Activated T-helper 1 cell treated with Interleukin-2 at 50 U/mL for 16 hours (primary cell): ENCODE measurements at places on chromosomes 4 and X.

DNA sequence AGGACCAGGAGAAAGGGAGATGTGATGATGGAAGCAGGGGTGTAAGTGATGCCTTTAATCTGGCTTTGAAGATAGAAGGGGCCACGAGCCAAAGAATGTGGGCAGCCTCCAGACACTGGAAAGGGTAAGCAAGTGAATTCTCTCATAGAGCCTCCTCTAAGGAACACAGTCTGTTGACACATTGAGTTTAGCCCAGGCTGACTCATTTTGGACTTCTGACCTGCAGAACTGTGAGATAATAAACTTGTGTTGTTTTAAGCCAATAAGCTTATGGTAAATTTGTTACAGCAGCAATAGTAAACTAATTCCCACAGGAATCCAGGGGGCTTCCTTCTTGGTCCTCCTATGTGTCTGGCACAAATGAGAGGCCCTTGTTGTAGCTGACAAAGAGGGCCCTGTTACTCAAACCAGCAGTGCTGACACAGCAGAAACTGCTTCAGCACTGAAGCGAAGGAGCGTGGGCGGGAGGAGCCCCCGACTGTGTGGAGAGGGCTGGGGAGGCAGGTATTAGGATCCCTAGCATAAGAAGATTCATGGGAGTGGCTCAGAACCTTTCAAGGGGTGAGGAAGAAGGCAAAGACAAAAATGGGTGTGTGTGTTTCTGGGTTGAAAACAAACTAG is 268.7 kb downstream of the NR3C2 start:
- no peak for DNase-seq

GRCh38 chr4:48629458-48629857 is 139.4 kb downstream of the ZAR1 start:
- DNase-seq = no peak

- DNase-seq = no peak
Observed at GRCh38 chrX:13284570-13284969, 35.3 kb downstream of the ATXN3L start.

- DNase-seq = no peak
Observed at GRCh38 chr4:27288496-27288895, 427.9 kb downstream of the STIM2 start.

- DNase-seq = no peak
Observed at GRCh38 chr4:88734403-88734949, 36.8 kb upstream of the NAP1L5 start.

- no peak for DNase-seq
Observed at GRCh38 chr4:79317711-79318110, 8.2 kb downstream of the NAA11 start.

DNA sequence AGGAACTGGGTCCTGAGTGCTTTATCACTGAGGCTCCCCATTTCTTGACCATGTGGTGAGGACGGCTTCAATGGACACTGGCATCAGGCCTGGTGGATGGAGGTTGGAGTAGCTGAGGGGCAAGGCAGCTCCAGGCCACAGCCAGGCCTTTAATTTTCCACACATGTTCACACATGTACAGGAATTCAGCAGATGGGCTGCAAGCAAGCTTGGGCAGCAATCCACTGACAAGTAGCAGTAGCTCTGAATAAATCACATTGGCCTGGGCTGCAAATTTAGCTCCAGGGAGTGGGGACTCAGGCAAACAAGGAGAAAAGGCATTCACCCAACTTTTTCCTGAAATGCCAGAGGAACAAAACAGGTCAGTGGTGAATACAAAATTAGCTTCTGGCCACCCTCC is 107.8 kb upstream of the SCML1 start:
- no peak for DNase-seq

GRCh38 chr4:75705198-75705977 is 19.0 kb upstream of the USO1 start:
- no peak for DNase-seq

DNA sequence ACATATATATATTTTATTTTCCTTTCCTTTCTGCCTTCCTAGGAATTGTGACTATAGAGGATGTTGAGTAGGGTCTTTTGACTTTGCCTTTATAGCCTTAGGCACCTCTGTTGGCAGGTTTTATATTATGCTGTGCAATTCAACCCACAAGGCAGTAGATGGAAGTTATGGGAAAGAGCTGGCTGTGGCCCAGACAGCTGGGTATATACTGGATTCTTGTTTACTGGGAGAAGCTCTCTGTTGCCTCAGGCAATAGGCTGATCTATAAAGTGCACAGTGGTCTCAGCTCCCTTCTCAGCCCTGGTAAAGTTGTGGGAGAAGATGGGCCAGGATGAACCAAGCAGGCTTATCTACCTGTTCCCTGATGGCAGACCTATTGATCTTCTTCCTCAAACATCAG is 342.0 kb downstream of the GBA3 start:
- no peak for DNase-seq
